ENCODE measurements at places on chromosomes 2 and 18.

DNA sequence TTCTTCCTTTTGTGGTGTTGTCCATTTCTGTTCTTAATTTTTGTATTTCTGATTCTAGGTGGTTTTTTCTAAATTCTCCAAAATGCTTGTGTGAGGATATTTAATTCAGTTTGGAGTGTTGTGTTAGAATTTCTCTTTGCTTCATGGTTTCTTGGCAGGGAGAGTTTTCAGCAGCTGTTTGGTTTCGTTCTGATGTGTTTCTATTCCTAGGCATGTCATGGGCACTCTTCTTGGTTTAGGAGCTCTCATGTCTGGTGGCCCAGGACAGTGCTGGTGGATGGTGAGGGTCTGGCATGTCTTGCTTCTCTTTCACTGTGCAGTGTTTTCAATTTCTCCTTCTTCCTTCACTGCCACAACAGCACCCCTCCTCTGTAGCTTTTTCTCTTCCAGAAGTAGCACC is 52.9 kb downstream of the OSBPL6 start:
- no peaks in the 10 kb centered on the region for H3K27me3 ChIP-seq
- no peaks in the 10 kb centered on the region for H3K36me3 ChIP-seq
- H3K4me1 ChIP-seq: peaks cover 4% of the 10 kb centered on the region
- H3K4me3 ChIP-seq: no peak overlapping the region

DNA sequence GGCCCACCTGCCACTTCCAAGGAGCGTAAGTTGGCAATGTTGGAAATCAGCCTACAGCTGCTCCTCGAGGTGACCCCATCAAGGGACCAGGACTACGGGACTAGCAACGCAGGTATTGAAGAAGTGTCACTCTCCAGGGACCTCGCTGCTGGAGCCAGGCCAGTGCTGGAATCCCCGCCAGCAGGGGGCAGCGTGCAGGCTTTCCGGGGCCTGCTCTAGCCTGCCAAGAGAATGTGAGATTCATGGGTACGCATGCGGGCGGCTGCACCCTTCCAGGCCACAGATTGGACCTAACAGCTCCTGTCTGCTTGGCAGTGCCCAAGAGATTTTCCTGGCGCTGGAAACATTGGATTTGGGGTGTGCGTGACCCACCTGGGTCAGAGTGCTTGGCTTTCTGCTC is 182.8 kb upstream of the RAB12 start:
- no peaks in the 10 kb centered on the region for H3K4me1 ChIP-seq
- no peak overlapping the region for H3K4me3 ChIP-seq
- no peaks in the 10 kb centered on the region for H3K27me3 ChIP-seq
- H3K27ac ChIP-seq: no peak overlapping the region
- H3K36me3 ChIP-seq: no peaks in the 10 kb centered on the region

GRCh38 chr2:112825706-112826105 is 10.9 kb downstream of the IL1B start:
- H3K36me3 ChIP-seq: no peaks in the 10 kb centered on the region
- no peak for DNase-seq
- no peak overlapping the region for H3K27ac ChIP-seq
- H3K4me3 ChIP-seq: no peak overlapping the region

DNA sequence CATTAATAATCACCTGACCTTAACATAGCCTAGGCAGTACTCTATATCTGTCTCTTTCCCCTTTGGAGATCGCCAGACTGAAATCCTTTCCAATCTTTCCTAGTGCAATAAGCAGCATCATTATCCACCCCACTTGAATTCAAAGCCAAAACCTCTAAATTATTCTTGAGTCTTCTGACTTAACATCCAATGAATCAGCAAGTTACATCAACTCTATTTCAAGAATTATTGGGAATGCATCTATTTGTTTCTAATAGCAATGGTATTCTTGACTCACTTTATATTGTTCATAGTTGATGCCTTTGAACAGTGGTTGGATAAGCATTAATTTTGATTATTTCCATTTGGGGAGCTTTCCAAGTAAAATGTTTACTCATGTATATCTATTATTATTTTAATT is 144.8 kb downstream of the ZNF804A start:
- H3K4me3 ChIP-seq: no peak overlapping the region
- DNase-seq: no peak
- H3K27ac ChIP-seq: no peak overlapping the region

DNA sequence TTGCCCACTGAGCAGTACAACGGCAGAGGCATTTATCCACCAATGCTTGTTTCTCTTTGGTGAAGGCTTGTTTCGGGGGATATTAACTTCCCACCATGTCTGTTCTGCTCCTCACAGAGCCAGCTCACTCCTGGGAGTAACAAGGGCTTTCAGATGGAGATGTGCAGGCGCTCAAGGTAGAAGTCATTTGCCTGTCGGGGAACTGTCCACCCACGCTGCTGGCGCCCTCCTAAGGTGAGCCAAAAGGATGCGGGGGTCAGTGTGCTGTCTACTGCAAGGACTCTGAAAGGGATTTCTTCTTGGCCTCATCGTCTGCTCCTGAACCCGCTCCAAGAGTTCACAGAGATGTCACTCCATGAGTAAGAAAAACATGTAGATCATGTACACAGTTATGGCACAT is 57.0 kb upstream of the CYRIA start:
- DNase-seq: no peak
- H3K36me3 ChIP-seq: no peaks in the 10 kb centered on the region
- no peaks in the 10 kb centered on the region for H3K27me3 ChIP-seq
- no peak overlapping the region for H3K27ac ChIP-seq

- no peaks in the 10 kb centered on the region for H3K36me3 ChIP-seq
- no peak overlapping the region for H3K27ac ChIP-seq
- no peak overlapping the region for H3K4me3 ChIP-seq
- no peaks in the 10 kb centered on the region for H3K27me3 ChIP-seq
- no peaks in the 10 kb centered on the region for H3K4me1 ChIP-seq
Measured at GRCh38 chr18:55610506-55610905, 22.5 kb upstream of the TCF4 start.

- no peak overlapping the region for H3K27ac ChIP-seq
- H3K36me3 ChIP-seq: no peaks in the 10 kb centered on the region
Measured at GRCh38 chr2:185404578-185404977, 334.0 kb upstream of the FSIP2 start.

DNA sequence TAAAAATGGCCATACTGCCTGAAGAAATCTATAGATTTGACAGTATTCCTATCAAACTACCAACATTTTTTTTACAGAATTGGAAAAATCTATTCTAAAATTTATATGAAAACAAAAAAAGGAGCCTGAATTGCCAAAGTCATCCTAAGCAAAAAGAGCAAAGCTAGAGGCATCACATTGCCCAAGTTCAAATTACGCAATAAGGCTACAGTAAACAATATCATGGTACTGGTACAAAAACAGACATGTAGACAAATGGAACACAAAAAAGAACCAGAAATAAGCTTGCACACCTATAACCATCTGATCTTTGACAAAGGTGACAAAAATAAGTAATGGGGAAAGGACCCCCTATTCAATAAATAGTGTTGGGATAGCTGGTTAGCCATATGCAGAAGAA is 50.2 kb upstream of the THSD7B start:
- DNase-seq: no peak
- no peaks in the 10 kb centered on the region for H3K36me3 ChIP-seq
- no peak overlapping the region for H3K27ac ChIP-seq
- H3K4me1 ChIP-seq: no peaks in the 10 kb centered on the region
- no peak overlapping the region for H3K4me3 ChIP-seq

DNA sequence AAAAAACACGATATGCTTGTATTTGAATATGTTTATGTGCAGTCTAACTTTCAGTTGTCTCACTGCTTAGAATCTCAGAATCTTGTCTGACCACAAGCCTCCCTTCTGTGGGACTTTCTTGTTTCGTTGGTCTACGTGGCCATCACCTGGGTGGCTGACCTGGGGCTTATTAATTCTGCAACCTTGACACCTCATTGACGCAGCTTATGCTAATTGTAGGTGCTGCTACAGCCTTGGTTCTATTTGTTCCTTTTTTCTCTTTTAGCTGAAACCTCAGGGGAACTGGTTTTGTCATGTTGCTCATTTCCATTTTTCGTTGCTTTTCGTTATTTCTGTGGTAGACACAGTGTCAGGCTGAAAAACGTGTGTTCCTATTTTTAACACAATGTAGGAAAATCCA is 273.7 kb downstream of the SLC4A3 start:
- H3K36me3 ChIP-seq: no peaks in the 10 kb centered on the region
- H3K4me3 ChIP-seq: no peak overlapping the region
- H3K27ac ChIP-seq: no peak overlapping the region
- no peaks in the 10 kb centered on the region for H3K4me1 ChIP-seq
- no peak for DNase-seq
